ENCODE measurements at places on chromosomes 7 and 10.

GRCh38 chr7:66669088-66669487 lies 40.4 kb downstream of the KCTD7 start:
- no peak for DNase-seq

- DNase-seq, result no peak
These were observed 57.7 kb downstream of the PRTFDC1 start for GRCh38 chr10:24894728-24895127.

- DNase-seq, result no peak
These were observed 86.7 kb upstream of the ZNF716 start for GRCh38 chr7:57363321-57363720.

DNA sequence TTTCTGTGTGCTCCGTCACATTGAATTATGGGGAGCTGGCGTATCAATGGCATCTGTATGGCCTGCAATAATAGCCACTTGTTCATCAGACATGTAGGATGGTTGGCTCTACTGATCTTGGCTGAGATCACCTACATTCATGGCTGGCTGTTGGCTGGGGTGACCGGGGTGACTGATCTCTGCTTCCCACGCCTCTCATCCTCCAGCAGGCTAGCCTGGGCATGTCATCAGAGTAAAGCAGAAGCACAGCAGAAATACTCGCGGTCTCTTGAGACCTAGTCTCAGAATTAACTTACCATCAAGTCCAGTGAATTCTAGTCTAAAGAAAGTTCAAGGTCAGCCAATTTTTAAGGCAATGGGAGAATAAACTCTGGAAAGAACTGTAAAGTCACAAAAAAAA lies 257.7 kb upstream of the GLI3 start:
- DNase-seq, result no peak

DNA sequence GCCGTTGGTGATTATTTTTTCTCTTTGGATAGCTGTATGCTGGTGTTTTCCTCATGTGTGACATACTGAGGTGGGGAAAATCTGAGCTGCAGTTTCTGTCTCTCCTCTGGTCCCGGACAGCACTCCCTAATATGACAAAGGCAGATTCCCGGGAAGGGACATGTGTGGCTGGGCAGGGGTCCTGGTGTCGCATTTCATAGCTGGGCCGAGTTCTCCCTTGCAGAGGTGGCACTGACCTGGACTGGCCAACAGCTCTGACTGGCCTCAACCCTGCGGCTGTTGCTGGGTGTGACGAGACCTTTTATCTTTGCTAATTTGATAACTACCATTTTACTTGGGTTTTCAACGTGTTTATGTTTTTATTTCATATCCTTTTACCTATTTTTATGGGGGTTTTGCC lies 248.6 kb upstream of the TCERG1L start:
- DNase-seq, result no peak

DNA sequence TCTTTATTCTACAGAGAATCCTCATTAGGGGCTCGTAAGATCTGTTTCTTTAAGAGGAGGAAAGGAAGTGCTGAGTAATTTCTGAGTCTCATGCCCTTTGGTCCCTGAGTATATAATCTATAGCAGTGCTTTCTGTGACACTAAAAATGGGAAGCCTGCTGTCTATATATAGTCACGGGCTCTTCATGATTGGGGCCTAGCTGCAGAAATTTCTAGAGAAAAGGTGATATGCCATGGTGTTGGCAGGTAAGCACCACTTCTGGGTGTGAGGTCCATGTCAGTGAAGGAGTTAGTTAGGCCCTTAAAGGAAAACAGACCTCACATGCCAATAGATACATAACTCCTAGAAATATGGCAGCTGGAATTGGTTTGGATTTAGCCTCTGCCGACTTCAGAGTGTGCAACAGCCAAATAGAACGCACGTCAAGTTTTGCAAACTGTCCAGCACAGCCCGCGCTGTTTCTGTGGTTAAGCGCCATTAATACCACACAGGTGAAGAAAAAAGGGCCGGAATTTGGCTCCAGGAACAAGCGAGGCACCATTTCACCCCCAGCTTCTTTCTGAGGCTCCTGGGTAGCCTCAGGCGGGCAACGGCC lies 123.2 kb downstream of the TACC2 start:
- DNase-seq, result no peak

DNA sequence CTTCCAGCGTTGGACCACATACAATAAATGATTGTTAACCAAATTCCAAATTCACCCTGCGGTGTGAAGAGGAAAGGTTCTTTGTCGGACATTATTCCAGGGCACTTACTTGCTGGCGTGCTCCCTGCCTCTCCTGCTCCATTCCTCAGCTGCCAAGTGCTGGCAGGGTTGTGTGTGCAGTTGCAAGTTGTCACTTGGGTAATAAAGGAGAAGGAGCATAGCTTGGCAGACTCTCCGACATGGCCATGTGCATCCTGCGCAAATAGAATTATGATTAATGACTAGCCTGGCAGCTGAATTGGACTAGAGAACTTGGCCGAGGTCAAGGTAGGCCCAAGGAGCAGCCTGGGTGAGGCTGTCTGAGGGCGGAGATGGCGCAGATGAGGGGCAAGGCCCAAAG lies 92.3 kb upstream of the ELMO1 start:
- no peak for DNase-seq

DNA sequence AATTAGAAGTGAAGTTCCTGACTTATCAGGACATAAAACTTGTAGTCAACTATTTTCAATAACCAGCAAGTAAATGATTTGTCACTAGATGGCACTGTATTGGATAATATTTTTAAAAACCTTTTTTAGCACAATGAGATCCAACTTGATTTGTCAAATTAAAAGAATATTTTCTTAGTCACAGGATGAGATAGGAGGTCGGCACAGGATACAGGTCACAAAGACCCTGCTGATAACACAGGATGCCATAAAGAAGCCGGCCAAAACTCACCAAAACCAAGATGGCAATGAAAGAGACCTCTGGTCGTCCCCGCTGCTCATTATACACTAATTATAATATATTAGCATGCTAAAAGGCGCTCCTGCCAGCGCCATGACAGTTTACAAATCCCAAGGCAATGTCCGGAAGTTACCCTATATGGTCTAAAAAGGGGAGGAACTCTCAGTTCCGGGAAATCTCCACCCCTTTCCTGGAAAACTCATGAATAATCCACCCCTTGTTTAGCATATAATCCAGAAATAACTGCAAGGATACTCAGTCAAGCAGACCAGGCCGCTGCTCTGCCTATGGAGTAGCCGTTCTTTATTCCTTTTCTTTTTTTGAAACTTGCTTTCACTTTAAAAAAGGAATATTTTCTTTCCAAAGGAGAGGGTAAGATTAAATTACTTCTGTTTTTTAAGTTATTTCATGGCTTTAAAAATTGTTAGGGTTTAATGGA lies 255.7 kb upstream of the MKLN1 start:
- DNase-seq, result no peak

GRCh38 chr7:154879629-154880028 lies 123.3 kb downstream of the PAXIP1 start:
- no peak for DNase-seq

Data from AG20443 (cell line).